Stimulated activated CD4-positive, alpha-beta T cell treated with anti-CD3 and anti-CD28 coated beads, Interleukin-4, amount 100 ng/mL, for 48 hours (primary cell): ENCODE measurements at places on chromosomes 3 and 15.

GRCh38 chr3:139302084-139302800 lies 41.6 kb upstream of the MRPS22 start:
- DNase-seq: no peak

DNA sequence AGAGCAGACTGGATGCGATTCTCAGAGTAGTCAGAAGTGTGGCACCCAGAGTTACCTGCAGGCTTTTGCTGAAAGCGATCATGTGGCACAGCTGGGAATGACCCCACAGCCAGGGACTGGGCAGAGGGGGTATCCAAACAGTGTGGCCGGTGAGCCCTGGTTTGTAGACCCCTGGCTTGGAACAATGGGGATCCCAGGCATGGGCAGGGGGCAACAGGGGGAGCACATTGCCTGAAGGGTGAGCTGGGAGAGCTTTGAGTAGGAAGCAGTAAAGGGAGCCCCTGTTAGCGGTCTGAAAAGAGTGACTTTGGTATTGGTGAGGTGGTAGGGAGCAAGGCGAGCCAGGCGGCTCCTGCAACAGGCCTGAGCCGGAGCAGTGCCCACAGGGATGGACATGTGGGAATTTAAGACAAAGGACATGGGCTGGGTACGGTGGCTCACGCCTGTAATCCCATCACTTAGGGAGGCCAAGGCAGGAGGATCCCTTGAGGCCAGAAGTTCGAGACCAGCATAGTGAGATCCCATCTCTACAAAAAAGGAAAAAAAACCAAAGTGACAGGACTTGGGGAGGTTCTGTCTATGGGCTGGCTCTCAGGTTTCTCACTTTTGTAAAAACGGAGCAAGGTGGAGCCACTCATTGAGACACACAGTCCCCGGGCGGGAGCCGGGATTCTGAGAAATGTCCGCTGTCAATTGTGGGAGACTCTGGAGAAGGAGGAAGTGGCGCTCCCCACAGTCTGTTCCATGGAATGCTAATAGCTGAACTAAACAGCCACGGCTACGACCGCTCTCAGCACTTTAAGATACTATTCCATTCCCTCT lies 223.8 kb upstream of the LYSMD4 start:
- no peak for DNase-seq

DNA sequence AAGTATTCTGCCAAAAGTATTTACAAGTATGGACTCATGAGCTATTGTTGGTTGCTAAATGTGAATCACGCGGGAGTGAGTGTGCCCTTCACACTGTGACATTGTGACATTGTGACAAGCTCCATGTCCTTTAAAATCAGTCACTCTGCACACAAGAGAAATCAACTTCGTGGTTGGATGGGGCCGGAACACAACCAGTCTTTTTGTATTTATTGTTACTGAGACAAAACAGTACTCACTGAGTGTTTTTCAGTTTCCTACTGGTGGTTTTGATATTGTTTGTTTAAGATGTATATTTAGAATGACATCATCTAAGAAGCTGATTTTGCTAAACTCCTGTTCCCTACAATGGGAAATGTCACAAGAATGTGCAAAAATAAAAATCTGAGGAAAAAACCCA lies 30.3 kb downstream of the SYNM start:
- no peak for DNase-seq

GRCh38 chr3:69579306-69580041 lies 159.8 kb upstream of the MITF start:
- DNase-seq: no peak
